GM04504 (cell line): ENCODE measurements at places on chromosomes 13 and 19.

DNA sequence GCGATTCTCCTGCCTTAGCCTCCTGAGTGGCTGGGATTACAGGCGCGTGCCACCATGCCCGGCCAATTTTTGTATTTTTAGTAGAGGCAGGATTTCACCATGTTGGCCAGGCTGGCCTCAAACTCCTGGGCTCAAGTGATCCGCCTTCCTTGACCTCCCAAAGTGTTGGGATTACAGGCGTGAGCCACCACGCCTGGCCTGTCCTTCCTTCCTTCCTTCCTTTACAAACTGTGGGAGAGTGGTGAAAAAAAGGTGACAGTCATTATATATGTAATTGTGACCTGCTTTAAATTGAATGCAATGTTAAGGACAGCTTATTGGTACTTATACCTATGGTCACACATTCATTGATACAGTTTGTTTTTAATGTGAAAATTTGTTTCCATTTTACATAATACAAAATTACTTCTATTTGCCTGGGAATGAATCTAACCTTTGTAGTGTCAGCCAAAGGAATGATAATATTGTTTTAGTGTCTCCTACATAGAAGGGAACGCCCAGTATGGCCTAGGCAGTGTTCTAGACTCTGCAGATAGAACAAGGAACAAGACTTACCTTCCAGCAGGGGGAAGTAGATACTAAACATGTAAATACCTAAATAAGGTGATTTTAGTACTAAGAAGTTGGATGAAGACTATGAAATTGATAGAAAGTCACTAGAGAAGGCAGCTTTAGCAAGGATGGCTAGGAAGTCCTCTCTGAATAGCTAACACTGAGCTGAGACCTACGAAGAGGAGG, 146.3 kb downstream of the GGACT start:
- DNase-seq, result no peak

DNA sequence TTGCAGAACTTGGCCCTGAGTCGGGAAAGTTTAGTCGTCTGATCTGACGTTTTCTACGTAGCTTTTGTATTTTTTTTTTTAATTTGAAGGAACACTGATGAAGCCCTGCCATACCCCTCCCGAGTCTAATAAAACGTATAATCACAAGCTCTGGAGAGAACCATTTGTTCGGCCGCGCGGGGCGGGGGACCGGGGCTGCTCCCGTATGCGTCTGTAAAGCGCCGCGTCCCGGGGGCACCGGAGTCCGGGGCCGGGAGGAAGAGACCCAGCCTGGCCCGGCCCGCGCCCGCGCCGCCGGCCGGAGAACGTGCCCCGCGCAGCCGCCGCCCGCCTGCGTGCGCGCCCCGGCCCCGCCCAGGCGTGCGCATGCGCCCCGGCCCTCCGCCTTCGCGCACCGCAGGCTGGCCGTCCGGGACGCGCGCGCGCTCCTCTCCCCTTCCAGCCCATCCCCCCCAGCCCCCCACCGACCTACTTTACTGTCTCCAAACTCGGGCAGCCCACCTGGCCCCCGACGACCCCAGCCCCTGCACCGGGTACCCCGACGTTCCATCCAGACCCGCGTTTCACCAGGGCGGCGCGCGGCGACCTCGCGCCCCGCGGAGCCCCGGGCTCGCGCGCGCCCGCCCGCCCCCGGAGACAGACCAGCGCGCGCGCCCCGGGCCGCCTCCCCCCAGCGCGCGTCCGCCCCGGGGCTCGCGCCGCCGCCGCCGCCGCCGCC, 785 bp upstream of the USF2 start:
- DNase-seq, result peak; percentile 47

- no peak for DNase-seq
Observed at GRCh38 chr19:23436944-23437343, 41.7 kb upstream of the ZNF91 start.

GRCh38 chr19:3987619-3988371, 2.5 kb upstream of the EEF2 start:
- DNase-seq, result no peak

- DNase-seq, result no peak
Observed at GRCh38 chr19:18894254-18895037, 1.5 kb downstream of the CERS1 start.

GRCh38 chr13:64088491-64088890, 2672.8 kb upstream of the PCDH20 start:
- DNase-seq, result no peak

GRCh38 chr13:73542446-73542845, 483.6 kb downstream of the KLF5 start:
- no peak for DNase-seq

DNA sequence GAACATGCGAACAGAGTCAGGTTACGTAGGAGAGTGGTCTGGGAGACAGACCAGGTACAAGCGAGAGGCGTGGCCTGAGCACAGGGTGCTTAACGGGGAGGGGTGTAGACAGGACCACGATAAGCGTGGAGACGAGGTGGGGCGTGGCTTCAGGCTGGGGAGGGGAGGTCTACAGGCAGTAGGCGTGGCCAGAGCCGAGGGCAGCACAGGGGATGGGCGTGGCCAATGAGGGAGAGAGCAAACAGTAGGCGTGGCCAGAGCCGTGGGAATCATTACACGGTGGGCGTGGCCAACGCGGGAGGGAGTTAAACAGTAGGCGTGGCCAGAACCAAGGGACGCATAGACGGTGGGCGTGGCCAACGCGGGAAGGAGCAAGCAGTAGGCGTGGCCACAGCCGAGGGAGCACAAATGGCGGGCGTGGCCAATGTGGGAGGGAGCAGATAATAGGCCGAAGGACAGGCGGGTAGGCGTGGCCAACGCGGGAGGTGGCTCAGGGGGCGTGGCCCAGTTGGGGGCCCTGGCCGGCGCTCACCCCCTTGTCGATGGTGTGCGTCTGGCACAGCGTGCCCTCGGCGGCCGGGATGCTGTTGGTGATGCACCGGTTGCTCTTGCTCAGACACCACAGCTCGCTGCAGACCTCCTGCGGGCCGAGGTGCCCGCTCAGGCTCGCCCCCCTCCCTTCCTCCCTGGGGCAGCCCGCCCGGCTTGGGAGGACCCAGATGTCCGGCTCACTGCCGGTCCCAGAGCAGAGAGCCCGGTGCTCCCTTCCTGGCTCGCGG, 15.2 kb upstream of the MYO1F start:
- DNase-seq, result no peak

DNA sequence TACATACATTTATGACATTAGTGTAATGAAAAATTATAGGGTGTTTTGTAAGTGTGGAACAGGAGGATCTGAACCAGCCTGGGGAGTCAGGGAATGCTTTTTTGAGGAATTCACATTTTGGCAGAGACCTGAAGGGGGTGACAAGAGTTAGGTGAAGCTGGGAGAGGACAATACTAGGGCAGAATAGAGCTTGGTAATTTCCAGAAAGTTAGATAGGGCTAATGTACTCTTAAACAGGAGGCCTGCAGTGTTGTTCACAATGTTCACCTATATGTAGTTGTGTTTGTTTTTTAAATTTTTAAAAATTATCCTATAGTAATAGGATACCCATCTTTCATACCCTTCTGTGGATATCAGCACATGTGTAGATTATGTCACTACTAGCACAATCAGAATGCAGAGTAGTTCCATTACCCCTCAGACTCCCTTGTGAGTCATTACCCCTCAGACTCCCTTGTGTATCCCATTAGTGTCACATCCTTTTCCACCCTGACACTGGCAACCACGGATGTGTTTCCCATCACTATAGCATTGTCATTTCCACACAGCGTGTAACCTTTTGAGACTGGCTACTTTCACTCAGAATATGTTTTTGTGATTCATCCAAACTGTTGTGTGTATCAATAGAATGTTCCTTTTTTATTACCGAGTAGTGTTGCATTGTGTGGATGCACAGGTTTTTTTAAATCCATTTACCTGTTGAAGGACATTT, 43.1 kb downstream of the PCCA start:
- peak; percentile 80 for DNase-seq

DNA sequence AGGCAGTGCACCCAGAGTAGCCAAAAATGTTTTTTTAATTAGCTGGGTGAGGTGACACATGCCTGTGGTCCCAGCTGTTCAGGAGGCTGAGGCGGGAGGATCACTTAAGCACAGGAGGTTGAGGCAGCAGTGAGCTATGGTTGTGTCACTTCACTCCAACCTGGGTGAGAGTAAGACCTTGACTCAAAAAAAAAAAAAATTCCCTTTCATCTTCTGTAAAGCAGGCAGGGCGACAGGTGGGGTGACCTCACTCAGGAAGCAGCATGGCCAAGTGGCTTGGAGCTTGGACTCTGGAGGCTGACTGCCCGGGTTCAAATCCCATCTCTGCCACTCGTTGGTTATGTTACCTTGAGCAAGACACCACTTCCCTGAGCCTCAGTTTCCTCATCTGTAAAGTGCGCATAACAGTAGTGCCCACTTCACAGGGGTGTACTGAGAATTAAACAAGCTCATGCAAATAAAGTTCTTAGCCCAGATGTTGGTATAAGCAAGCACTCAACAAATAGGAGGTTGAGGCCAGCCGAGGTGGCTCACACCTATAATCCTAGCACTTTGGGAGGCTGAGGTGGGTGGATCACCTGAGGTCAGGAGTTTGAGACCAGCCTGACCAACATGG, 48.3 kb downstream of the MAP4K1 start:
- DNase-seq, result no peak

GRCh38 chr13:50668691-50669271, 174.7 kb downstream of the DLEU7 start:
- no peak for DNase-seq

GRCh38 chr13:112893570-112894422, 75.2 kb upstream of the MCF2L start:
- no peak for DNase-seq

DNA sequence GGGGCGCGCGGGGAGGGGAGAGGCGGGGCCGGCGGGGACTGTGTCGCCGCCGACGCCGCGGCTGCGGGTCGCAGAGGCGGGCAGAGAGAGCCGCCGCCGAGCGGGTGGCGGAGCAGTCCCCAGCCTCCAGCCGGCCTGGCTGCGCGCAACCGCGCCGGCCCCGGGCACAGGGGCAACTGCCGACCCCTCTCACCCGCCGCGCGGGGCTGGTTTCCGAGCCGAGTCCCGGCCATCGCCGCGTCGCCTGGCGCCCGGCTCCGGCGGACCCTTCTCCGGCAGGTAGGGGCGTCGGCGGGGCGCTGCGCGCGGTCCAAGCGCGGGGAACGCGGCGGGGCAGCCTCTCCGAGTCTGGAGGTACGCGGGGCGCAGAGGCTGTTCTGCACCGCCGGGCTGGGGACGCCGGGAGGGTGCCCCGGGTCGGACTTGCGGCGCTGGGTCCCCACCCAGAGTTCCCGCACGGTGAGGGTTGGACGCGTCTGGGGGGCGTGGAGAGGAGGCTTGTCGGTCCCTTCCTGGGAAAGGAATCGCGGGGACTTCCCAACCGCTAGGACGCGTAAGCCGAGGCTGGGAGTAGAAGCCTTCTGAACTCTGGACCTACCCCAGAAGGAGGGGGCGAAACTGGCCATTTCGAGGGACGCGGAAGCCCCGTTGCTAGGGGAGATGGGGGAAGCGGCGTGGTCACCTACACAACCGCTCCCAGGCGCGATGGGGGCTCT, 133.6 kb upstream of the MYO16 start:
- DNase-seq, result no peak

DNA sequence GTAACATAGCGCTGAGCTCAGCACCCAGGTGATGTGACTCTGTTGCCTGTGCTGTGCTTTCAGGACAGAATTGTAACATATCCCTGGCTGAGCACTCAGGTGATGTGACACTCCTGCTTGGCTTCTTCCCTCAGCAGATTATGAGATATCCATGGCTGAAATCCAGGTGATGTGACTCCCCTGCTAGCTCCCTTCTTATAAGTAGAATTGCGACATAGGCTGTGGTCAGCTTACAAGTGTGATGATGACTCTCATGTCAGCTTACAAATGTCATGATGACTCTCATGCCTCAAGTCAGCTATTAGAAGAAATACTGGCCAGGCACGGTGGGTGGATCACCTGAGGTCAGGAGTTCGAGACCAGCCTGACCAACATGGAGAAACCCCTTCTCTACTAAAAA, 14.3 kb upstream of the ZNF429 start:
- no peak for DNase-seq

- no peak for DNase-seq
Observed at GRCh38 chr19:35143231-35143715, at the start of gene FXYD7. FXYD7 (plus strand) TSS chr19:35143255; CDS start chr19:35143334, 79 bp downstream.

- no peak for DNase-seq
Observed at GRCh38 chr19:4115050-4115817, 8.7 kb downstream of the MAP2K2 start.

DNA sequence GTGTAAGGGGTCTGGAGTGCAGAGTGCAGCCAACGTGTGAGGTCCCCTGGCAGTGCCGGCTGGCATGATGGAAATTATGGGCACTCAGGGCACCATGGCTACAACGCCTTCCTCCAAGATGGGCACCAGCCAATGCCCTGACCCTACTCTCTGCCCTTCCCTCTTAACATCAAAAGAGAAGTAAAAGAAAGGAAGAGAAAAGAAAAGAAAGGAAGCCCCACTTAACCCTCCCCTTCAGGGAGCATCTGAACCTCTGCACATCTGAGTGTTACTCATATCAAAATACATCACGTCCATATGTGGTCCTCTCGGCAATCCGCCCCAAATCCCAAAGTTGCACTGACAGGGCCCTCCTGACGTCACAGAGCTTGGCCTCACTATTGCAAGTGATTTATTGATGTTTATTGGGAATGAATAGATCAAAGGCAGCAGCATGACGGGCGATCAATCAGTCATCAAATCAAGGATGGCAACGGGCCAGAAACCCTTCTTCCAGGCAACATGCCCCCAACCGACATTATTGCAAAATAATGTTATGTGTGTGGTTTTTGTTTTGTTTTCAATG, 1.3 kb downstream of the TSHZ3 start:
- DNase-seq, result no peak

DNA sequence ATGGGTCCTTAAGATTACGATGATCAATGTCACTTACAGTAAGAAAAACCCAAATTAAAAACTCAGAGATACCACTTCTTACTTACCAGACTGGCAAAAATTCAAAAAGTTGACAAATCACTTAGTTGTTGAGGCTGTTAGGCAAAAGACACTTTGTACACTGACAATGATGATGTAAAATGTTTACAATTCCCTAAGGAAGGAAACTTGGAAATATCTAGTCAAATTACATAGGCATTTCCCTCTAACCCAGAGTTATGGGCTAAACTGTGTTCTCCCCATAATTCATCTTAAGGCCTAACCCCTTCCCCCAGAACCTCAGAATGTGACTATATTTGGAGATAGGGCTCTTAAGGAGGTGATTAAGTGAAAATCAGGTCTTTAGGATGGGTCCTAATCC, 12.0 kb downstream of the TGDS start:
- DNase-seq, result no peak

DNA sequence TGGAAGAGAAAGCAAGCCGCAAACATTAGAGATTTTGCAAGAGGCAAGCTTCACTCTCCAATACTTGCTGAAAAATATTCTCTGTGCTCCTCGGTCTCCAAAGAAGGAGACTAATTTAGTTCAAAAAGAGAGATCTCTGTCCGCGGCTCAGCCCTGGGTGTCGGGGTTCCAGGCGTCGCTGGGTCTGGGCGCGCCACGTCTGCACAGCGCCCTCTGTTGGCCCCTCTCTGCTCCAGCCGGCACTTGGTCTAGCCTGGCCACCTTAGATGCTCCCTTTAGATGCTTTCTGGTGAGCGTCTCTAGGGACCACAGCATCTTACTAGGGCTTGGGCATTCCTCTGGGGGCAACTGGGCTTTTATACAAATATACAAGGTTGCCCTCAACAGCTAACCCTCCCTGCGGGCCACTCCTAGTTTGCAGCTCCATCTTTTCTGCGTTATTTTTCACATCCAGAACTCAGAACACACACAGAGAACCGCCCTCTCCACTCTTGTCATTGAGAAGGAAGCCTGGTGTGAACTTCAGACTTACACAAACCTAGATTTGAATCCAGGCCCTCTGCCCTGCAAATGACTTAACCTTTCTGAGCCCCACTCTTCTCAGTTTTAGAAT, 78.3 kb downstream of the CYSLTR2 start:
- DNase-seq, result no peak

GRCh38 chr19:45767410-45767880, 1.6 kb downstream of the SIX5 start:
- peak; percentile 73 for DNase-seq

- DNase-seq, result no peak
Observed at GRCh38 chr13:80973721-80974120, 632.8 kb upstream of the SPRY2 start.
